Effector CD4-positive, alpha-beta T cell (primary cell): ENCODE measurements at places on chromosomes 12 and 14.
A peak's percentile ranks its signal among the peaks of the same experiment; 100 is the strongest.

DNA sequence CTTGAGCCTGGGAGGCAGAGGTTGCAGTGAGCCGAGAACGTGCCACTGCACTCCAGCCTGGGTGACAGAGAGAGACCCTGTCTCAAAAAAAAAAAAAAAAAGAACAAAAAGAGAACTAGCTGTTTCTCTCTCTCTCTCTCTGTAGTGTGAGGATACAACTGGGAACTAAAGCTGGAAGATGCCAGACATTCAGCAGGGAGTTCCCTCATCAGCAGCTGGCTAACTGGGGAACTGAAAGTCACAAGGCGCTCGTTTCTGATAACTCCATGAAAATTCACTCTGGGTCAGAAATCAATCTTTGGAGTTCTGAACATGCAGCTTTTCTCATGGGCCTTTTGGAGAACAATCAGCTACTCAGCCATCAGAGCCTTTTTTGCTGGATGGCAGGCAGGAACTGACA lies 43.5 kb upstream of the MAP1LC3B2 start:
- no peak for DNase-seq

DNA sequence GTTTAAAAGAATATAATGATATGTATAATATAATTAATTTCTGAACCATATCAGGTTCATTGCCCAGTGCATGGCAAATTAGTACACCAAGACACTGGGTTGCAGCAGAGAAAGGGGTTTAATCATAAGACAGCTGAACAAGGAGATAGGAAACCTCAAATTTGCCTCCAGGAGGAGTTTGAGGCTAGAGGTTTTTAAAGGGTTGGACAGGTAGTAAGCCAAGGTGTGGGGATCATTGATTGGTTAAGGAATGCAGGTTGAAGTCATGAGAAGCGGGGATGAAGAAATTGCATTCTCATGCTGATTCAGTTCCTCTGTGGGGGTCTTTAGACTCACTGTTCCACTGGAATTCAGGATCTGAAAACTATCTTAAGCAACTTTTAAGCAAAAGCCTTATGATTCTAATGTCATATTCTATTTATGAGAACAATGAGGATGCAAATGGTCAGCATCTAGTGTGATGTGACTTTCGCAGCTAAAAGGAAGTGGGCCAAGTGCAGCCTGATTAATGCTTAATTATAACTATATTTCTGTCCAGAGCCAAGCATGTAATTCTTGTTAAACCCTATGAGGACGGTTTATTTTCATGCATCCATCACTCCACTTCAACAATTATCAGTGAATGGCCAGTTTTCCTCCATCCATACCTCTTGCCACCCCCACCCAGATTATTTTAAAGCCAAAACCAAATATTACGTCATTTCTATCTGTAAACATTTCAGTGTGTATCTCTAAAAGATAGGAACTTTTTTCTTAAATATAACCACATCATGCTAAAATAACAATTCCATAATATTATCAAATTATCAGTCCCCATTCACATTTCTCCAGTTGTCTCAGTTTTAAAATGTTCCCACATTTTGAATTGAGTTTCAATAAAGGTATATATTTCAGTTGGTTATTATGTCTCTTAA lies 14.9 kb downstream of the RNF212B start:
- DNase-seq = no peak

- DNase-seq = no peak
These were observed 9.9 kb downstream of the ETNK1 start for GRCh38 chr12:22634883-22635282.

- DNase-seq = no peak
These were observed 21.6 kb upstream of the MED13L start for GRCh38 chr12:116299064-116299463.

DNA sequence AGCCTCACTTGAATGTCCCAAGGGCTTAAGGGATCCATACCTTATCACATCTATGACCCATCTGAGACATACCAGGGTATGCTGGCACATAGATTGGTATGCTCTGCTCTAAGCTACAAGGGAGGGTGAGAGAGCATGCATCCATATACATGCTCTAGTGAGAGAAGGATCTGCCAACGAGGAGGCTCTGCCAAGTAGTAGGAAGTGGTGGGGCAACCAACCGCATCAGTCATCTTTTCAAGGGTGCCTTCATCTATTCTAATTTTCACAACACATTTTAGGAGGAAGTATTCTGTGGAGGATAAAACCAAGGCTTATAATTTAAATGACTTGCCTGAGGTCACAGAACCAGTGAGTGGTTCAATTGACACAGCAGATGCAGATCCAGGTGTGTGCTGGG lies 6.6 kb upstream of the PPM1A start:
- DNase-seq = no peak

DNA sequence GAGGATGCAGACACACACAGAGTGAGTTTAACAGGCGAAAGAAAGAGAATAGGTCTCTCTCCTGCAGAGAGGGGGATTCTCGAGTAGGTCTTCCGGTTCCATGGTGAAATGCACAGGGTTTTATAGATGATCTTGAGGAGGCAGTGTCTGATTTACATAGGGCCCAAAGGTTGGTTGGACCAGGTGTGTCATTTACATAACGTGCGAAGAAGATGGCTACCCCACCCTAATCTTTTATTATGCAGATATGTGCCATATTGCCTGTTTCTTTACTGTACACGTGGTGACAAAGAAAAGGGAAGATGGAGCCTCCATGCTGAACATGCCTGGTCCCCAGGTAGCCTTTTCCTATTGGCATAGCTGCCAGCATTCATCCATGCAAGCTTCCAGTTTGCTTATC lies 219.8 kb downstream of the CRADD start:
- DNase-seq = no peak

DNA sequence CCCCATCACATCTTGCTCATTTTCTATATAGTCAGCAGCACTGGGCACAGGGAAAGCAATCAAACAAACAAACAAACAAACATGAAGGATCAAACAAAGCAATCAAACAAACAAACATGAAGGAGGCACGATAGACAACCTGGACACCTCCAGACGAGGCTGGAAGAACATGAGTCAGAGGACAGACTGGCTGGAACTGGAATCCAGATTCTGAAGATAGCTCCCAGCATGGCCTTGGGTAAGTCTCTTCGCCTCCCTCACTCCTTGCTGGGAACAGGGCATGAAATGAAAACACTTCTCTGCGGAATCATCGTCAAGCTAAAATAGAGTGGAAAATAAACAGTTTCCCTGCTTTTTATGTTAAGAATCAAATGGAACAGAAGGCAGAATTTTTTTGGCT lies 984.8 kb downstream of the VRK1 start:
- no peak for DNase-seq

GRCh38 chr12:16020031-16020430 lies 108.9 kb downstream of the DERA start:
- no peak for DNase-seq

GRCh38 chr12:68067762-68068376 lies 78.6 kb downstream of the IFNG-AS1 start:
- DNase-seq = no peak

GRCh38 chr12:26648584-26648983 lies 184.4 kb downstream of the ITPR2 start:
- no peak for DNase-seq

DNA sequence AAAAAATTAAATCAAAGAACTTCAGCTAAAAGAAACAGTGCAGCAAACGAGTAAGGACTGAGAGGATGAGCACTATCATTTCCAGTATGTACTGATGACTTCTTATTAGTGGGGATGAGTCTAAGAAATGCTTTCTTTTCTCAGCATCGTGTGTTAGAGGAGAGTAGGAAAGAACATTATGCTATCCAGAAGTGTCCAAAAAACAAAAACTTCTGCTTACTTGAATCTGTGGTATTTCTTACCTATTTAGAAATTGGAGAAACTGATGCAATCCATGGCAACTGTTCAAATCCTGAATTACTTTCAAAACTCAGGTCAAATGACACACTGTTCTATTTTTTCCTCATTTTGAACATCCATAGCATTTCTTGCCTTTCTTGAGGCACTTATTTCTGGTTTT lies 23.7 kb downstream of the ABCD2 start:
- no peak for DNase-seq

DNA sequence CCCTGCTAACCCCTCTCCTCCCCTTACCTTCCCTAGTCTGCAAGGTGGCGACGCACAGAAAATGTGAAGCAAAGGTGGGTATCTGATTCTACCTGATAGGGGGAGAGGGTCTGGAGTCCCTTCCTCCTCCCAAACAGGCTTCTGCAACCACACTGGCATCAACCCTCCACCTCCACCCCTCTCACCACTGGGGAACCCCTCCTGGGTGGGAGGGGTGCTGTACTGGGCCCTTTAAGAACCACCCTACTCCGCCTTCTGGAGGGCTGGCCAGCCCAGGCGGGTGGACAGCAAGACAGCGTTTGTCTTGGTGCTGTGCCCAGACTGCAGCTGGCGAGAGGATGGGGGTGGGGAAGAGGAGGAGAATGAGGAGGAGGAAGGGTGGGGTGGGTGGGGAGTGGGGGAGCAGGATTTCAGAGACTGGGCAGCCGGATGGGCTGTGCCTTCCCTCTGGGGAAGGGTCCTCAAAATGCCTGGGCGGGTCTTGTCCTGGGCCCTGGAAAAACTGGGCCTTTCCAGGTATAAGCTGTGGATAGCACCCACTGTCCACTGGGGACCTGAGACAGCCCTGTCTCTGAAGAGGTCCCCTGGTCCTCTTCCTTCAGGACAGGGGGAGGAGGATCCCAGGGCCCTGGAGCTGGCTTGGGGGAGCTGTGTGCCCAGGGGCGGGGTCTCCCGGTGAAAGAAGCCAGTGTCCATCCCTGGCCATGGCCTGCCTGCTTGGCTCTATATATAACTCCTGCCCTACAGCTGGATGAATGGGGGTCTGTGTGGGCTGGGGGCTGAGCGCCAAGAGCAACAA lies 2.8 kb downstream of the TNS2 start:
- DNase-seq = no peak

DNA sequence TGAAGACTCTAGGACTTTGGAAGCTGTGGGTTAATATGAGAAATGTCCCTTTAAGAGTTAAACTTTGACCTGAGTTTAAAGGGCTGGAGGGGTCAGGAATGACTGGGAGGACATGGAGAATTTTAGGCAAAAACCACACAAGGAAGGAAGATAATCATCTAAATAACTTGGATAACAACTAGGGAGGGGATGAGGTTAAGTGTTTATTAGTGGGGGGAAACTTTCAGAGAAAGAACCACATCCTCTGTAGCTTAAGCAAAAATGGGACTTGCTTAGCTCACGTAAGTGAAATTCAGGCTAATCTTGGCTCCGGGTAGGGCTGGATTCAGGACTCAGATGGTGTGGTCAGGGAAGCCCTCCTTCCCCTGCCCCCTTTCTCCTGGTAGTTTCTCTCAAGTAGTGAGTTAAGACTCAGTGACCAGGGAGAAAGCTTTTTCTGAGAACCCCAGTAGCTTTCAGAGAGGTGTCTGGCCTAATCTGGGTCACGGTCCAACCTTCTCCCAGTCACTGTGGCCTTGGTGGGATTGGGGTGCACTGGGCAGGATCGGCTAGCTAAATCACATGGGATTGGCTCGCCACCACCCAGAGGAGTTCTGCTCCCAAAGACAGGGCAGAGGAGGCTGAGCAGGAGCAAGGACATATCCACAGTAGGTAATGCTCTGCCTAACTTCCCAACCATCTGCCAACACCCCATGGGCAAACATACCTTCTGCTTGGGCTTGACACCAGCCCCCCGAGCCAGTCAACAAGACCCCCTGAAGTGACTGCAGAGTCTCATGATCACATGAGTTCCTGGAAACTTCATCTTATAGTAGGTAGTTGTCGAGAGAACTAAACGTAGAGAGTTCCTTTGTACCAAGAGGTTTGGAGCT lies 52.8 kb downstream of the ARF6 start:
- no peak for DNase-seq

DNA sequence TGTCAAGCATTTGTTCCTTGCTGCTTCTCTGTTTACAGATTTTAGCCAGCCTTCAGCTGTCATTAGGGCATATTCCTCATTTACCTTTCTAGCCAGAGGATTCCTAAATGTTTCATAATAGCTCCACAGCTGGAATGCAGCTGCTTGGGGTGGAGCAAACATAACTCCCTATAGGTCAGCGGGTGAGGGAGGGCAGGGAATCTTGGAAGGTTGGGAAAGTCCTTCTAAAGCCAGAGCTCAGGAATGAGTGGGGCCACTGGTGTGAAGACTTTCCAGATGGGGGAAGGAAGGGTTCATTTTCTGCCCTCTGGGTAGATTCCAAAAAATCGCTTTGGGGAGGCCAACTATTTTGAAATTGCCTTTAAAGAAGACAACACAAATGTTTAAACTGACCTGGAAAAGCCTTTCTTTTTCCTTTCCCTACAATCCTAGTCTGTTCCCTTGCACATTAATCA lies 16.3 kb upstream of the IRF2BPL start:
- DNase-seq = no peak

DNA sequence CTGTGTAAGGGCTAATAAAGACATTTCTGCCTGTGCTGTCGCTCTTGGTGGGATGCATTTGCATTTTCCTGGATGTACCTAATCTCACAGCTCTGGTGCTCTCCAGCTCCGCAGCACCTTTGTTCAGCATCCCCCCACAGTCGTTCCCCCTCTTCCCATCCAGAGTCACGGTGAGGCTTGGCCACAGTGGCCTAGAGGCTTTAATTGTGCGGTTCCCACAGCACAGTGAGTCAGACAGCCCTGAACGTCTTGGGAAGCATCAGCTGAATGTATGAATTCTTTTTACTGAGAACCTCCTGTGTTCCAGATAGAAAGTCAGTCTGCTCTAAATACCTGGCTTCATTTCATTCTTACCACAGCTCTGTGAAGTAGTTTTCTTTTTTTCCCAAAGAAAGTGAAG lies 28.7 kb downstream of the MLXIP start:
- no peak for DNase-seq

DNA sequence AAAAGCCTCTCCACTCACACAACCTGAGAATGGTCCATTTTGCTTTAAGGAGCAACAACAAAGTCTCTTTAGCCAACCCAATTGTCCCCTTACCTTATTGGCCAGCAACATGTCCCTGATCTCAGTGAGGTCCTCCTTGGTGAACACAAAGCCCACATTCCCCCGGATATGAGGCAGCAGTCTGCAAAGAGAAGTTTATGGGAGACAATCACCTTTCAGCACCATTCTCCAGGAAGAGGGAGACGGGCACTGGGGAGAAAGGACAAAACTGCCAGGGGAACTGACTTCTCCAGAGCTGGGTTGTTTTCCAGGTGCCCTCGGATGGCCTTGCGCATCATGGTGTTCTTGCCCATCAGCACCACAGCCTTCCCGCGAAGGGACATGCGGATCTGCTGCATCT lies 1.9 kb downstream of the RPLP0 start:
- no peak for DNase-seq

- DNase-seq = peak; percentile 45
These were observed 39.1 kb upstream of the INF2 start for GRCh38 chr14:104650057-104650980.
